Stromal cell of bone marrow (primary cell): ENCODE measurements at places on chromosomes 2 and 18.

DNA sequence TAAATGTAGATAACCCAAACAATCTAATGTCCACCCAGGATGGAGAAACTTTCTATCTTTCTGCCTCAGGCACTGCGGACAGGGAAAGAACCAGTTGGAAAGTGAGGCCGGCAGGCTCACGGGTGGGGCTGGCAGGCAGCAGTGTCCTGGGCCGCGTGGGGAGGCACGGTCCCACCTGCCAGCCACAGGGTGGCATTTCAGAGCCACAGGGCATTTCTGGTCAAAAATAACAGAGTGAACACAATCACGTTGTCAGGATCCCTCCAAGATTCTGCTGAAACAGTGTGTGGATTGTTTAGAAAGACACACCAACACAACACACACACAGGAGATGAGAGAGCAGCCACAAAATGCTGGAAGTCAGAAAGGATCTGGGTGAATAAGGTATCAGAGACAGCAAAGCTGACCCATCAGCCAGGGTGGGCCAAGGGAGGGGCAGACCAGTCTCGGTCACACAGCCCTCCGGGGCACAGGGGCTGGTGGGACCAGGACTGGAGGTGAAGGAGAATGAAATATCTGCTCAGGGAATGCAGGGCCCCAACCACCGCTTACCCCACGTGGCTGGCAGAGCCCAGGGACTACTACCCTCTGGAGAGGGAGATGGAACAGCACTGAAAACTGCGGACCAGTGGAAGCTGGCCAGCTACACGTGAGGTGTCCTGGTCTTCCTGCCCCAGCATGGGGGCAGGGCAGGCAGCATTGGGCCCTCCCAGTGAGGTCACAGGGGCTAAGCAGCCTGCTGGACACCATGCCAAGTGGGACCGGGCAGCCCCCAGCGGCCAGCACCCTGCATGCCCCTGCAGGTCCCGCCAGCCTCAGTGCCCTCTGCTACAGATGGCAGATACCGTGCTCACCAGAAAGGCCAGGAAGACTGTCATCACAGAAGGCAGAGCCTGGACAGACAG, 173.9 kb downstream of the HDAC4 start:
- no peak for DNase-seq

GRCh38 chr2:231666171-231667095, 41.9 kb upstream of the PTMA start:
- DNase-seq: peak; percentile 86

DNA sequence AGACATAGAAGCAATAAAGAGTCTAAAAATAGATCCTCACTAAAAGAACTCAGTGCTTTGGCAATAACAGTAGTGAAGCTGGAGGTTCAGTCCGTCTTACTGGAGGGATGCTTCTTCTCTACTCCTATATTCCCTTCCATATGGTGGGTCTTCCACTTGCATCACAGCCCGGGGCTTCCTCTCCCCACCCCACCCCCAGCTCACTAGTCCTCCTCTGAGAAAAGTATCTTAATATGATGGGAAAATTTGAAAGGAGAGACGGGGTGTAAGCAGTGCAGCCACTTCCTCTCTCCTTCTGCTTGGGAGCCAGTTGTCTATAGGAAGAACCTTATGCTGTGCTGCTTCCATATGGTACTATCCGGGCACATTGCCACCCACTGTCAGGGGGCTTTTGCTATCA, 57.2 kb upstream of the SPOPL start:
- DNase-seq: no peak

- no peak for DNase-seq
Observed at GRCh38 chr18:75433098-75433497, 5.6 kb upstream of the SMIM21 start.
